Right kidney (tissue), 9 donors: ENCODE measurements at places on chromosomes 7 and 10.

DNA sequence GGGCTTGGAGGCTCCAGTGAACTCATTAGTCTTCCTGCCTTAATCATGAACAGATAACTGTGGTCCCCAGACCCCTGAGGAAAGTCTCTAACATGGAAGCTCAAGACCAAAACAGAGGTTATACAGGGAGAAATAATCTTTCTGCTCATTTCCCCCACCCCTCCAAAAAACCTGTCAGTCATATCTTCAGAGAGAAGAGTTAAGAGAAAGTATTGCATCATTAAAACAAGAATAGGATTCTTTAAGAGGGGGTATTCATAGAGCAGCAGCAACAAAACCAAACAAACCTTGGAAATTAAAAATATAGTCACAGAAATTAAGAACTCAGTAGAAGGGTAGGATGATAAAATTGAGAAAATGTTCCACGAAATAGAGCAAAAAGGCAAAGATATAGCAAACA lies 7.6 kb downstream of the CLEC2L start:
- no peak for DNase-seq

DNA sequence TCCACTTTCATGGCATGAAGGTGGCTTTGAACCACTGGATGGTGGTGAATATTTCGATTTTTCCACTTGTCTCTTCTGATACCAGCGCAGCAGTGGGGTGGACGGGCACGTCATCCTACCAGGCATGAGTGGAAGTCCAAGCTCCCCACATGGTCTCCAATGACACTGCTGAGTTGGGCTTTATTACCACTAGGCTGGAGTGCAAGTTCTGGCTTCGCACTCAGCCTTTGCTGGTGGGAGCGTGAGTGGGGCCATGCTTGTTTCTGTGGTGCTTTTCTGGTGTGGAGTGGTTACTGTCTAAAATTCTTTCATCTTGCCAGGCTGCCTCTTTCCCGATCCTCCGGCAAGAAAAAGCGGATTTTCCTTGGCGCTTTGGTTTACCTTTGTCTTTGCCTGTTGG lies 70.1 kb upstream of the SDK1 start:
- no peak for DNase-seq

GRCh38 chr7:33998476-33998875 lies 93.1 kb downstream of the BMPER start:
- DNase-seq: peak; percentile 16

- no peak for DNase-seq
These were observed 29.3 kb upstream of the RHBDD2 start for GRCh38 chr7:75849573-75849972.
